GM12878 (cell line): ENCODE measurements at places on chromosomes 11 and 22. TPM values are rescaled to one million over a fixed set of nuclear protein-coding genes. Genes with fewer than 3 reads are reported as not detected.
A peak's percentile ranks its signal among the peaks of the same experiment; 100 is the strongest.

PRR33 gene
- not detected in 2 replicates for total RNA-seq

BSX gene
- not detected in 2 replicates for total RNA-seq

NECTIN1 gene
- 7.5 and 8.7 TPM in 2 replicates for total RNA-seq

PRG3 gene
- total RNA-seq, result not detected in 2 replicates

GRCh38 chr11:20712912-20713311 lies 43.5 kb downstream of the NELL1 start:
- DNase-seq, result no peak
- no peaks in the 10 kb centered on the region for H3K4me1 ChIP-seq
- no peak overlapping the region for H3K4me3 ChIP-seq
- H3K27ac ChIP-seq, result no peak overlapping the region
- no peaks in the 10 kb centered on the region for H3K36me3 ChIP-seq

- H3K4me1 ChIP-seq, result peaks cover 6% of the 10 kb centered on the region; the same call in 1 of the 2 replicates
- no peaks in the 10 kb centered on the region; the same call in 1 of the 2 replicates for H3K36me3 ChIP-seq
- no peak overlapping the region for H3K27ac ChIP-seq
- H3K4me3 ChIP-seq, result no peak overlapping the region
- H3K27me3 ChIP-seq, result no peaks in the 10 kb centered on the region
- DNase-seq, result no peak
Observed at GRCh38 chr11:78202733-78203167, 14.0 kb downstream of the USP35 start.

DNA sequence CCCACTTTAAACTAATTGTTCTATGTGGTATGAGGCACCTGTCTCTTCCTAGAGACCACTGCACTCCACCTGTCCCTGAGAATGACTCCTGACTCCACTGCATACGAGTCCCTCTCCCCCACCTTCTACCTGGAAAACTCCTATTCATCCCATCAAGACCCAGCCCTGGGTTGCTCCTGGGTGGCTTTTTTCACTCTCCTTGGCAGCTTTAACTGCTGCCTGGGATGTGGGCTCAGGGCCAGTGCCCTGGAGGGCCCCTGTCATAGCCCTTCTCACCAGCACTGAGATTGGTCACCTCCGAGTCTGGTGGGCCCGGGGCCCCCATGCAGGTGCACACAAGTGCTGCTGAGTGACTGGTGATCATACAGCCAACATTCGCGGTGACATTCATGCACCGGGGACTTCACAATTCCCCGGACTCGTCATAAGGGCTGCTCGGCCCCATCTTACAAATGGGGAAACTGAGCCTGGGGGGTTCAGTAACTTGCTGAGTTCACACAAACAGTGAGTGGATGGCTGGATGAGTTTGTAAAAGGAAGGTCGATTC lies 25.9 kb upstream of the TOLLIP start:
- peak overlapping the region; percentile 50 for H3K4me3 ChIP-seq
- H3K27ac ChIP-seq, result no peak overlapping the region
- H3K27me3 ChIP-seq, result no peaks in the 10 kb centered on the region
- no peak for DNase-seq

DNA sequence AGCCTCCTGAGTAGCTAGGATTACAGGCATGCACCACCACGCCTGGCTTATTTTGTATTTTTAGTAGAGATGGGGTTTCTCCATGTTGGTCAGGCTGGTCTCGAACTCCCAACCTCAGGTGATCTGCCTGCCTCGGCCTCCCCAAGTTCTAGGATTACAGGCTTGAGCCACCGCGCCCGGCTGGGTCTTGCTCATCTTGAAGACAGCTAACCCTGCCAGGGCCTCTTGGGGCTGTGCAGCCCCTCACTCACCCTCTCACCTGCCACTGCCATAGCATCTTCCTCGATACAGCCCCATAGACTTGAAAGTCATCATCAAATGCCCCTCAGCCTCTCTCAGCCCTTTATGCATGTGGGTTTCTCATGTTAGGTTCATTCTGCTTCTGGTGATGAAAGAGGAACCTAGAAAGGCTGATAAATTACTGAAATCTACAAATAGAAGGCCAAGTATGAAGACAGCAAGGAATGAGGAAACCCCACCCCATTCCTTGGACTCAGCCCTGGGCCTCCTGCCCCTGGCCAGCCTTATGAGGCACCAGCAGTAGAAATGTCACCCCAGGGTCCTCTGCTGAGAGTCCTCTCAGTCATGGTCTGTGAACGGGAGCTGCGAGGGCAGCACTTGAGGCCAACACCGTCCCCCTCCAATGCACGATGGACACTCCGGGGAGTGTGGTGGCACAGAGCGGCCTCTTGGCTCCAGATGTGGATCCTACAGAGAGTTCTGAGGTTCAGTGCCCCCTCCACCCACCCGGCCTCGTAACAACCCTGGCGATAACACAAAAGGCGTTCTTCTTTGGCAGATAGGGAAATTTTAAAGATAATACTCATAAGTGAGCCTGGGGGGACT lies 24.8 kb downstream of the SCGB1A1 start:
- H3K4me3 ChIP-seq, result no peak overlapping the region
- H3K4me1 ChIP-seq, result no peaks in the 10 kb centered on the region
- no peaks in the 10 kb centered on the region for H3K36me3 ChIP-seq
- H3K27me3 ChIP-seq, result no peaks in the 10 kb centered on the region

DNA sequence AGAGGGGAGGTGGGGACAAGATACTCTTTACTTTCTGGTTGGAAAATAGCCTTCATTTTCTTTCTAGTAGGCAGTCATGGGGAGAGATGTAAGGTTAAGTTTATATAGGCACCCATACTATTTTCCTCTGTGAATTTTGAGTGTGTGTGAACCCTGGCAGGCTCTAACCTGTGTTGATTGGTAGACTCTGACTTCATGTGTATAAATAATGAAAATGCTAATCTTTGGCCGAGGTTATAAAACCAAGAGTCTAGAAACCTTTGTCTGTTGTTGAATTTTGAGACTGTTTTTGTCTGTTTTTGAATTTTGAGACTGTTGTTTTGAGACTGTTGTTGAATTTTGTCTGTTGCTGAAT lies 14.0 kb downstream of the TRIM44 start:
- no peaks in the 10 kb centered on the region for H3K27me3 ChIP-seq
- peaks cover 18% of the 10 kb centered on the region for H3K4me1 ChIP-seq
- no peak overlapping the region for H3K27ac ChIP-seq
- H3K36me3 ChIP-seq, result peaks cover 3% of the 10 kb centered on the region; the same call in 1 of the 2 replicates

DNA sequence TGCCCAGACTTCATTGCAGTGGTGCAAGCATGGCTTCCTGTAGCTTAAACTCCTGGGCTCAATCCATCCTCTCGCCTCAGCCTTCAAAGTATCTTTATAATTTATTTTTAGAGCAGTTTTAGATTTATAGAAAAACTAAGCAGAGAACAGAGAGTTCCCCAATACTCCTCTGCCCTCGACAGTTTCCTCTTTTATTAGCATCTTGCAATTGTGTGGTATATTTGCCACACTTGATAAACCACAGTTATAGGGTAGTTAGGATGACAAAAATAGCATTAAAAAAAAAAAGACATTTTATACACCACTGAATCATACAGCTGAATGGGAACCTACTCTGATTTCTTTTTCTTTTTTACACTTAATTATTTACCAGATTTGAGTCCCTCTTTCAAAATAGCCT lies 31.2 kb downstream of the MS4A2 start:
- H3K36me3 ChIP-seq, result no peaks in the 10 kb centered on the region
- DNase-seq, result no peak
- H3K4me3 ChIP-seq, result no peak overlapping the region
- H3K27me3 ChIP-seq, result no peaks in the 10 kb centered on the region

GRCh38 chr11:74084796-74085541 lies 76.1 kb upstream of the UCP3 start:
- no peak overlapping the region for H3K4me3 ChIP-seq
- no peaks in the 10 kb centered on the region for H3K27me3 ChIP-seq
- no peak for DNase-seq
- H3K4me1 ChIP-seq, result no peaks in the 10 kb centered on the region

DNA sequence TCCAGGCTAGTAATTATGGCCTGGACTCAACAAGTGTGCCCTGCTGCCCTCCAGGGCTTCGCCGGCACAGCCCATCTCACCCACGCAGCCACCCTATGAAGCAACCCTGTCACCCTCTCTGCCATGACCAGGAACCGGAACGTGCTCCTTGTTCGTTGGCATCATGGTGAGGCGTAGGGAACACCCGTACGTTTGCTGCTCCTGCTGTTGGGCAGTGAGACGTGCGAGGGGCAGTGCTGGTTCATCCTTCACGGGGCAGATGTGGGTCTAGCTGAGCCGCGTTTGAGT lies 20.7 kb downstream of the NADSYN1 start:
- H3K27ac ChIP-seq, result no peak overlapping the region
- peaks cover 32% of the 10 kb centered on the region for H3K36me3 ChIP-seq
- DNase-seq, result no peak
- no peaks in the 10 kb centered on the region for H3K4me1 ChIP-seq
- H3K27me3 ChIP-seq, result no peaks in the 10 kb centered on the region

DNA sequence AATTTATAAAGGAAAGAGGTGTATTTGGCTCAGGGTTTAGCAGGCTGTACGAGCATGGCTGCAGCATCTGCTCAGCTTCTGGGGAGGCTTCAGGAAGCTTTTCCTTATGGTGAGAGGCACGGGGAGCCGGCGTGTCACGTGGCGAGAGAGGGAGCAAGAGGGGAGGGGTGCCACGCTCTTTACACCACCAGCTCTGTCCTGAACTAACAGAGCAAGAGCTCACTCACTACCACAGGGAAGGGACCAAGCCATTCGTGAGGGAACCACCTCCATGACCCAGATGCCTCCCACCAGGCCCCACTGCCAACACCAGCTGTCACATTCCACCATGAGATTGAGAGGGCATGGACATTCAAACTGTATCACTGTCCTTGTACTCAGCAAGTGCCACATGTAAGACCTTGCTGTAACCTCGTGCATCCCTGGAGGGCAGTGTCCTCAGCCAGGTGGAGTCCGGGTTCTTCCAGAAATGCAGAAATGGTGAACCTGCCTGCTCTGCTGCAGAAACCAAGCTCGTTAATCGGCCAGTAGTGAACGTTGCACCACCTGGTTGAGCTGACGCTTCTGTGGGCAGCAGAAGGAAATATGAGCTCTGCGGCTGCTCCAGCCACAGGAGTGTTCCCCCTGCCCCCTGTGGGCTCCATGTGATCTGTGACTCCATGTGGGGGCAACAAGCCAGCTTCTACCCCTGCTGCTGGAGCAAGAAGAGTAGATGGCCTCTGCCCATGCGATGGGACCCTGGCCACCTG lies 368.6 kb downstream of the TBC1D22A start:
- H3K4me1 ChIP-seq, result no peaks in the 10 kb centered on the region
- no peak overlapping the region for H3K4me3 ChIP-seq
- H3K36me3 ChIP-seq, result peaks cover 1% of the 10 kb centered on the region
- no peaks in the 10 kb centered on the region for H3K27me3 ChIP-seq
- H3K27ac ChIP-seq, result no peak overlapping the region

- peaks cover 4% of the 10 kb centered on the region; the same call in 1 of the 2 replicates for H3K4me1 ChIP-seq
- H3K27me3 ChIP-seq, result no peaks in the 10 kb centered on the region; the same call in 1 of the 2 replicates
- no peak overlapping the region for H3K27ac ChIP-seq
- H3K4me3 ChIP-seq, result no peak overlapping the region
- no peak for DNase-seq
Observed at GRCh38 chr22:37180531-37181231, 7.4 kb downstream of the C1QTNF6 start.

- H3K4me1 ChIP-seq, result peaks cover 36% of the 10 kb centered on the region
- H3K27me3 ChIP-seq, result no peaks in the 10 kb centered on the region
- no peaks in the 10 kb centered on the region for H3K36me3 ChIP-seq
- DNase-seq, result no peak
Observed at GRCh38 chr11:73271936-73272679, at the start of gene P2RY6. Gene P2RY6 (plus strand): TSS chr11:73272338. CDS start chr11:73296519, 24,181 bp downstream.

- H3K36me3 ChIP-seq, result no peaks in the 10 kb centered on the region
- no peak for DNase-seq
- H3K4me1 ChIP-seq, result no peaks in the 10 kb centered on the region
- no peak overlapping the region for H3K27ac ChIP-seq
- no peak overlapping the region for H3K4me3 ChIP-seq
- H3K27me3 ChIP-seq, result no peaks in the 10 kb centered on the region; the same call in none of the 2 replicates
Observed at GRCh38 chr22:24950272-24950902, 2.1 kb upstream of the KIAA1671 start.

DNA sequence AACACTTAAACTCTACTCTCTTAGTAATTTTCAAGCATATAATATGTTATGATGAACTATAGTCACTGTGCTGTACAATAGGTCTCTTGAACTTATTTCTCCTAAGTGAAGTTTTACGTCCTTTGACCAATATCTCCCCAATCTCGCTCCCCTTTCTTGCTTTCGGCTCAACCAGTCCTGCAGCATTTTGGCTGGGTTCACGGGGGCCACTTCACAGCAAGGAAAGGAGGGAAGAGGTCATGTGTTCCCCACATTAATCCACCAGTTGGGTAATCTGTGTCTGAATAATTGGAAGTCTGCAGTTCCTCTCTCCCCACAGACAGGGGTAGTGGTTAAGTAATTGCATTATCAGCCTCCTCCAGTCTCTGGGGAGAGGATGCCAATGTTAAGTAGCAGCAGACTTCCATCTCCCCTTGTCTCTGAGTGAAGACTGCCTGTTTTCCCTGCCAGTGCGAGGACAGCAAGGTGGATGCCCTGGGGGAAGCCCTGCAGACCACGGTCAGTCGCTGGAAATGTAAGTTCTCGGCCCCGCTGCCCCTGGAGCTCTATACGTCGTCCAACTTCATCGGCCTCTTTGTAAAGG lies 59.2 kb upstream of the CRTAM start:
- no peaks in the 10 kb centered on the region for H3K4me1 ChIP-seq
- DNase-seq, result no peak
- peaks cover 3% of the 10 kb centered on the region for H3K27me3 ChIP-seq
- H3K36me3 ChIP-seq, result no peaks in the 10 kb centered on the region
- no peak overlapping the region for H3K4me3 ChIP-seq
